ENCODE measurements at places on chromosomes 11 and 22. TPM values are rescaled to one million over a fixed set of nuclear protein-coding genes. Genes with fewer than 3 reads are reported as not detected.

- H3K36me3 ChIP-seq: peaks cover 4% of the 10 kb centered on the region
- no peaks in the 10 kb centered on the region for H3K27me3 ChIP-seq
- DNase-seq: no peak
- H3K27ac ChIP-seq: no peak overlapping the region
Observed at GRCh38 chr11:12170984-12171383, 60.6 kb downstream of the MICAL2 start.

- no peaks in the 10 kb centered on the region for H3K27me3 ChIP-seq
- peak overlapping the region; percentile 85 for H3K4me3 ChIP-seq
- no peak for DNase-seq
- peaks cover 7% of the 10 kb centered on the region for H3K36me3 ChIP-seq
Observed at GRCh38 chr11:108853864-108854263, 189.0 kb downstream of the DDX10 start.

DNA sequence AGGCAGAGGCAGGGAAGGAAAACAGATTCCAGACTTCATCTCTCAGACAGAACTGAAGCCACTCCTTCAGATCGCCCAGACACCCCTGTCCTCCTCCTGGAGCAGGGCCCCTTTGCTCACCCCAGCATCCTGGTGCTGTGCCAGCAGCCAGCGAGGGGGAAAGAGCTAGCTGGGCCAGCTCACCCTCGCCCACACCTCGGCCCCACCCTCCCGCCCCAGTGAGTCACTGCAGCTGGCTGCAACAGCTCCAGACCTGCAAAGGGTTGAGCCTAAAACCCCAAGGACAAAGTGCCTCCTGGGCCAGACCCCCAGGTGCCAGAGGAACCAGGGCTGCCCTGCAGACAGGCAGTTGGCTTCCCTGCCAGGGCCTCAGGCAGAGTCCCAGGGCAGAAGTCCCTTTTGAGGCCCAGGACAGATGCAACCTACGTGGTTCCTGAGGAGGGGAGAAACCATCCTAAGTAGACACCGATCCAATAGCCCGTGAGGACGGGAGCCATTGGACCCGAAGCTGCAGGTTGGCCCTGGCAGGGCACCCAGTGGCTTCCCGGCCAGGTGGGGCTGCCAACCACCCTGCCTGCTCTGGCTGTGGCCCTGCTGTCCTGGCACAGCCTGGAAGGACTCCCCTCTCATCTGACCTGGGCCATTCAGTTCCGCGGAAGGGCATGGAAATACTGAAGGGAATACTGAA, 7.2 kb downstream of the AHNAK start:
- peaks cover 9% of the 10 kb centered on the region for H3K36me3 ChIP-seq
- peaks cover 70% of the 10 kb centered on the region for H3K4me1 ChIP-seq
- H3K27ac ChIP-seq: peak overlapping the region; percentile 100
- peak overlapping the region; percentile 98 for H3K4me3 ChIP-seq

DNA sequence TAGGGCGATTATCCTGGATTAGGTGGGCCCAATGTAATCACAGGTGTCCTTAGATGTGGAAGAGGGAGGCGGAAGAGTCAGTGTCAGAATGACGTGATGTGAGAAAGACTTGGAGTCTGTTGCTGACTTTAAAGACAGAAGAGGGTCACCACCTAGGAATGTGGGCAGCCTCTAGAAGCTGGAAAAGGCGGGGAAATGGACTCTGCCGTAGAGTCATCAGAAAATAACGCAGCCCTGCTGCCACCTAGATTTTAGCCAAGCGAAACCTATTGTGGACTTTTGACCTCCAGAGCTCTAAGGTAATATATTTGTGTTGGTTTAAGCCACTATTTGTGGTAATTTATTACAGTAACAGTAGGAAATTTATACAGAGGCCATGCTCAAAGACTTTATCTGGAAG, 4.8 kb downstream of the DDX10 start:
- H3K27ac ChIP-seq: no peak overlapping the region
- peaks cover 6% of the 10 kb centered on the region for H3K36me3 ChIP-seq
- no peak for DNase-seq
- no peak overlapping the region for H3K4me3 ChIP-seq
- H3K4me1 ChIP-seq: peaks cover 53% of the 10 kb centered on the region
- no peaks in the 10 kb centered on the region for H3K27me3 ChIP-seq

- DNase-seq: no peak
- peaks cover 38% of the 10 kb centered on the region for H3K4me1 ChIP-seq
- H3K36me3 ChIP-seq: peaks cover 2% of the 10 kb centered on the region
- no peaks in the 10 kb centered on the region for H3K27me3 ChIP-seq
- no peak overlapping the region for H3K27ac ChIP-seq
- no peak overlapping the region for H3K4me3 ChIP-seq
Observed at GRCh38 chr11:114153224-114153623, 93.7 kb downstream of the ZBTB16 start.

- H3K4me1 ChIP-seq: peaks cover 12% of the 10 kb centered on the region
- H3K27ac ChIP-seq: no peak overlapping the region
- no peak overlapping the region for H3K4me3 ChIP-seq
- no peak for DNase-seq
- no peaks in the 10 kb centered on the region for H3K27me3 ChIP-seq
- H3K36me3 ChIP-seq: no peaks in the 10 kb centered on the region
Observed at GRCh38 chr22:47111626-47112581, 349.5 kb downstream of the TBC1D22A start.

- no peaks in the 10 kb centered on the region for H3K27me3 ChIP-seq
- H3K27ac ChIP-seq: peak overlapping the region; percentile 96
- H3K4me3 ChIP-seq: peak overlapping the region; percentile 21
Observed at GRCh38 chr22:46051646-46052045, 74.7 kb upstream of the WNT7B start.

DNA sequence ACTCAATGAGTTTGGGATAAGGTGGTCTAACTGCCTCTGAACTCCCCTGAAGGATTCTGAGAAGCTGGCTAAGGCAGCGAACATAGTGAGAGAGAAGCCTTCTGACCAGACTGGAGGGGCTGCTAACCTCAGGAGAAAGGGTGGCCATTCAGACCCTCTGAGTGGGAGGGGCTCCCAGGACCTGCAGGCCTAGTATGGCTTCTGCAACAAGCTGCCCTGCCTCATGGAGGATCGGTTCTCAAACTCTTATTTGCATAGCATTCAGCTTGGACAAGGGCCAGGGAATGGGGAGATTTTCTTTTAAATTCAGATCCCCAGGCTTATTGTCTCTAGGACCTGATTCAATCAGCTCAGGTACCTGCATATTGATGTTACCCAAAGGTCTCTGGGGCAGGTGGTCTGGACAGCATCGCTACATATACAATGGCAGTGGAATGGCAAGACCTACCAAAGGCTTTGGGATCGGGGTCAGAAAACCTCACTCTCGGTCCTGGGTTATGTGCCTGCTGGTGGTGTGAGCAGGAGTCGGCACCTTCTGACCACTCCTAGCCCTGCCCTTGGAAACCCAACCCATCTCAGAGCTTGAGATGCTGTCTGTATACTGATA, 599.1 kb downstream of the BRD1 start:
- H3K36me3 ChIP-seq: peaks cover 2% of the 10 kb centered on the region
- no peak overlapping the region for H3K4me3 ChIP-seq
- peaks cover 8% of the 10 kb centered on the region for H3K27me3 ChIP-seq
- no peak for DNase-seq
- H3K27ac ChIP-seq: no peak overlapping the region
- no peaks in the 10 kb centered on the region for H3K4me1 ChIP-seq

GRCh38 chr11:2527621-2528291, 82.9 kb downstream of the KCNQ1 start:
- peaks cover 26% of the 10 kb centered on the region for H3K4me1 ChIP-seq
- H3K27me3 ChIP-seq: no peaks in the 10 kb centered on the region
- H3K36me3 ChIP-seq: no peaks in the 10 kb centered on the region

- peaks cover 16% of the 10 kb centered on the region for H3K4me1 ChIP-seq
- no peak overlapping the region for H3K27ac ChIP-seq
- no peak overlapping the region for H3K4me3 ChIP-seq
- DNase-seq: no peak
- H3K27me3 ChIP-seq: peaks cover 10% of the 10 kb centered on the region
Observed at GRCh38 chr11:2090172-2091111, 48.7 kb downstream of the IGF2 start.

DNA sequence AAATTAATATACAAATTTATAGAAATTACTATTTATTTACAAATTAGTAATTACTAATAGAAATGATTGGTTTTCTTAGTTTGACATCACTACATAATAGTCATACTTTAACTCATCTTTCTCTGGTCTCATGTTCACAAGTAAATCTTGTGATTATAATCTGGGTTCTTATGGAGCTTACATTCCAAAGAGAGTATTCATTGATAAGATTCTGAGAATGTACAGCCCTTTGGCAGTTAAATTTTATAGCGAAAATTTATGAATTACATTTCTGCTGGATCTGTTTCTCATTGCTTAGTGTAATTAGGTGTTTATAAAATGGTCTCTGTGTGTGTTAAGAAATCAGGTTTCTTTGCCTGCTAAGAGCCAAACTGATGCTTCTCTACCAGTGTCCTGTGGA, 175.2 kb downstream of the TMEM135 start:
- no peaks in the 10 kb centered on the region for H3K36me3 ChIP-seq
- no peak overlapping the region for H3K27ac ChIP-seq
- H3K4me3 ChIP-seq: no peak overlapping the region
- no peak for DNase-seq

GRCh38 chr11:60119710-60120109, 31.2 kb downstream of the MS4A2 start:
- no peak overlapping the region for H3K27ac ChIP-seq
- no peak for DNase-seq
- H3K4me1 ChIP-seq: no peaks in the 10 kb centered on the region

The HTR3A gene
- total RNA-seq: not detected

The TREH gene
- not detected for total RNA-seq

The MAP6 gene
- total RNA-seq: 0.18 TPM

The FOLR2 gene
- total RNA-seq: not detected

Data from T-helper 17 cell (primary cell).